ENCODE measurements at places on chromosomes 13 and 19.
A peak's percentile ranks its signal among the peaks of the same experiment; 100 is the strongest.

DNA sequence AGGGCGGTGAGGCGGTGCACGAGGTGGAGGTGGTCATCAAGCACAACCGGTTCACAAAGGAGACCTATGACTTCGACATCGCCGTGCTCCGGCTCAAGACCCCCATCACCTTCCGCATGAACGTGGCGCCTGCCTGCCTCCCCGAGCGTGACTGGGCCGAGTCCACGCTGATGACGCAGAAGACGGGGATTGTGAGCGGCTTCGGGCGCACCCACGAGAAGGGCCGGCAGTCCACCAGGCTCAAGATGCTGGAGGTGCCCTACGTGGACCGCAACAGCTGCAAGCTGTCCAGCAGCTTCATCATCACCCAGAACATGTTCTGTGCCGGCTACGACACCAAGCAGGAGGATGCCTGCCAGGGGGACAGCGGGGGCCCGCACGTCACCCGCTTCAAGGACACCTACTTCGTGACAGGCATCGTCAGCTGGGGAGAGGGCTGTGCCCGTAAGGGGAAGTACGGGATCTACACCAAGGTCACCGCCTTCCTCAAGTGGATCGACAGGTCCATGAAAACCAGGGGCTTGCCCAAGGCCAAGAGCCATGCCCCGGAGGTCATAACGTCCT lies 9.4 kb upstream of the PROZ start:
- no peak for DNase-seq

- no peak for DNase-seq
These were observed 62.3 kb downstream of the KCNC3 start for GRCh38 chr19:50266896-50267295.

DNA sequence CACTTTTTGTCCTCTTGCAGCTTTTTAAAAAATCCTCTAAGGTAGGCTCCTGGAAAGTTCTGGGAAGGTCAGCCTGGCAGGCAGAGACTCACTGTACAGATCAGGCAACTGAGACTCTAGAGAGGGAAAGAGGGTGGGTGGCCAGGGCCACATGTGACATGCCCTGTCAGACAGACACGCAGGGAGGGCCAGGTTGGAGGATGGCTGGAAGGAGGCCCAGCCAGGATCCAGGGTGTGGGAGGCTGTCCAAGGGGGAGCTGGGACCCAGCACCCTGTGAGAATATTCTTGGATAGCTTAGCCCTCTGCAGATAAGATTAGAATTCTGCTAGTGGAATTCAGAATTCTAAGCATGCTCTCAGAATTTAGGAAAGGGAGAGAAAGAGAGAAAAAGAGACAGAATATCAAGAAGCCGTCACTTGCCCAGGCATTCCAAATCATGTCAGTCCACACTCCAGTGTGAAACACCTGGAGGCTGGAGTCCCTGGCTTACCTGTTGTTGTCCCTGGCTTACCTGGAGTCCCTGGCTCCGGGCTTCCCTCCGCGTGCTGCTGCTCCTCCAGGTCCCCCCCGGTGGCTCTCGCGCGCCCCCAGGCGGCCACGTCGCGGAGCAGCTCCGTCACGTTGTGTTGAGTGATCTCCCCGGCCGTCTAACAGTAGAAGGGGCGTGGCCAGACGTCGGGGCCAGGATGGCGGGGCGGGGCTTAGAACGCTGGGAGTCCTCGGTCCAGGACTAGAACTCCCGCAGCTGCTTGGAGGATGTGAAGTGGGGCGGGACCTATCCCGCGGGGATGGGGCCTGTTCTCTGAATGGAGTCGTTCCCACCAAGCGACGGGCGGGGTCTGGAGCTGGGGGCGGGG lies 2.8 kb upstream of the TNNI3 start:
- peak; percentile 54 for DNase-seq

DNA sequence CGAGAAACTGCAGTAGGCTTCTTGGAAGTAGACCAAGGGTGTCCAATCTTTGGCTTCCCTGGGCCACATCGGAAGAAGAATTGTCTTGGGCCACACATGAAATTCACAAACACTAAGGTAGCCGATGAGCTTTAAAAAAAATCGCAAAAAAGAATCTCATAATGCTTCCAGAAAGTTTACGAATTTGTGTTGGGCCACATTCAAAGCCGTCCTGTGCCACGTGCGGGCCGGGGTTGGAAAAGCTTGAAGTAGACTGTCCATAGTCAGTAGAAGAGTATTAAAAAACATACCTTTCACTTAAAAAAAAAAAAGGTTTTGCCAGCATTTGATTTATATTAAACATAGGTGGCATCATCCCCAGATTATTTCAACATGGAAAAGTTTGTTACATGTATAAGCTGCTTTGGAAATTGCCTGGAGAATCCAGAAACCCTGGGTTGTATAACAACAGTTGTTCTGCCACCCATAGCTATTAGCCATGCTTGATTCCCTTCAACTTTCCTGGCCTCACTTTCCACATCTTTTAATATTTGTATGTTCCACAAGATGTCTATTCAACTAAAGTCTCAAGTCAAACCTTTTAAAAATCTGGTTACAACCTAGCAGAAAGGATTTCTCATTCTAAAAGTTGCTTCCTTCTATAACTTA lies 1.0 kb downstream of the IFT88 start:
- DNase-seq: no peak

- DNase-seq: no peak
These were observed 196.9 kb downstream of the KATNAL1 start for GRCh38 chr13:30110301-30111070.

GRCh38 chr19:38265213-38265861 lies 964 bp downstream of the SPINT2 start:
- DNase-seq: no peak

DNA sequence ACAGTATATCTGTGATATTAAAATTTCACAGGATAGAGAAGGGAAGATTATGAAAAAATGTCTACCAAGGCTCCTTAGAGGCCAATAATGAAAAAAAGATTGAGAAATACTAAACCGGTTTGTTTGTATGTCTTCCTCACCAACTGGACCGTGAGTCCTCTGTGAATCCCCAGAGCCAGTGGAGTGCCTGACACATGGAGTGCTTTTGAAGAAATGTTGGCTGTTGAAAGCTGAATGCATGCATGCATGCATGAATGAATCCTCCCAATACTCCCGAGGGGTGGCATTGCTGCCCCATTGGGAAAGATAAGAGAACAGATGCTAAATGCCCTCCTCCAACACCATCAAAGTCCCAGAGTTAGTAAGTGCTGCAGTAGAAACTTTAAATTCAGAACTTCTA lies 152.7 kb upstream of the SERP2 start:
- DNase-seq: no peak

GRCh38 chr13:49097374-49097773 lies 121.7 kb downstream of the FNDC3A start:
- no peak for DNase-seq

DNA sequence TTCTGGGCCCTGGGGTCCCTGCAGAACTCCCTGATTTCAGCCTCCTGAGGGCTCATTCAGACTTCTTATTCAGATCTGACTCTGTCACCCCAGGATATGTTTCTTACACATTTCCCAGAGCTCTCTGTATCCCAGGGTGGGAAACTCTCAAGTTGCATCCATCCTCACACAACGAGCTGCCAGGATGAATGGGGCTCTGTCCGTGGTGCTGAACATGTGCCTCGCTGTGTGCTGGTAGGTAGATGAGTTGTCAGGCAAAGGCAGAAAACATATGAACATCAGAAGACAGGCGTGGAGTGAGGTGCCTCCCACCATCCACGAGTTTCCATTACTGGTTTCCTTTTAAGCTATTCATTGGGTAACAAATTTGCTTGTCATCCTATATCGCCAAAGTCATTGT lies 11.4 kb upstream of the IGFL1 start:
- DNase-seq: no peak

GRCh38 chr13:42991898-42992763 lies at the start of gene EPSTI1:
EPSTI1 (minus strand) TSS chr13:42992241; CDS start chr13:42992165, 76 bp downstream.
- DNase-seq: peak; percentile 62

DNA sequence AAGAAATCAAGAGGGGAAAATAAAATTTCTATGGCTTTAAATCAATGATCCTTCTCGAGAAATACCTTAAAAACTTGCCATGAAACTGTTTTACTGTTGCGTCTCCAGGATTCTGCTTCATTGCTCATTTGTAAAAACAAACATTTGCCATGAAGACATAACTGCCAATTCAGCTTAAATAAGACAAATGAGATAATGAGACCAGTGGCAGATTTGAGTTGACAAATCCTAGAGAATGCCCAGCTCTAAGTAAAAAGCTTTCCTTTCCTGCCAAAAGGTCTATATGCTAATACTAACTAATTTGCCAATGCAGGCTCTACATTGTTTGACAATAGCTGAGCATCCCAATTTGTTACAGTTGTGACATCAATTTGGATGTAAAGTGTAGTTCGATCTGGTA lies 400.5 kb upstream of the PCDH9 start:
- no peak for DNase-seq

GRCh38 chr19:19348266-19348665 lies 27.6 kb downstream of the MAU2 start:
- no peak for DNase-seq

DNA sequence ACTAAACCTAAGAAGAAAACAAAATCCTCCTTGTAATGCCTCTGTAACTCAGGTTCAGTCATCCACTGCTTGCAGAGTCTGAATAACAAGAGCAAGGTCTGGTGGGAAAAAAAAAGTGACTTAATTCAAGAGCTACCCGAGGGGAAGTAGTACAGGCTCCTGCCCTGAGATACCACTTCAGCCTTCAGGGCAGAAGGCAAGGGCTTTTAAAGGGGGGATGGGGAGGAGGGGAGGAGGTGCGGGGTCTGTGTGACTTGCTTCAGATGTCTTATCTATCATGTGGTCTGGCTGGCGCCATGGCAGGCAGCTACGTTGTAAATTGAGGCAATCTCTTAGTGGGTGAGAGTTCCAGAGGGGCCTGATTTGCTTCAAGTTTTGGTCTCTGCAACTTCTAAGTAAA lies 66.7 kb downstream of the LRRC63 start:
- DNase-seq: no peak

DNA sequence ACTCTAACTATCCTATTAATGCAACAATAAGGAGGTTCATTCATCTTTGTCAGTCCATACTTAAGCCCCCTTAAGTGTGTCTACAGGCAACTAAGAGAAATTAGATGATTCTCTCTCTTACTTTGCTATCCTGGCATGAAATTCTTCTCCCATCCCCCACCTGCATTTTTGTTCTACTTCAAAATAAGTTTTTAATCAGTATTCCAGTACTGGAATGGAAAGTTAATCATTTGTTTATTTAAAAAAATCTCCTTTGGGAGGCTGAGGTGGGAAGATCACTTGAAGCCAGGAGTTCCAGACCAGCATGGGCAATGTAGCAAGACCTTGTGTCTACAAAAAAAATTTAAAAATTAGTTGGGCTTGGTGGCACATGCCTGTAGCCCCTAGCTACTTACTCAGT lies 222.1 kb downstream of the MZT1 start:
- no peak for DNase-seq

DNA sequence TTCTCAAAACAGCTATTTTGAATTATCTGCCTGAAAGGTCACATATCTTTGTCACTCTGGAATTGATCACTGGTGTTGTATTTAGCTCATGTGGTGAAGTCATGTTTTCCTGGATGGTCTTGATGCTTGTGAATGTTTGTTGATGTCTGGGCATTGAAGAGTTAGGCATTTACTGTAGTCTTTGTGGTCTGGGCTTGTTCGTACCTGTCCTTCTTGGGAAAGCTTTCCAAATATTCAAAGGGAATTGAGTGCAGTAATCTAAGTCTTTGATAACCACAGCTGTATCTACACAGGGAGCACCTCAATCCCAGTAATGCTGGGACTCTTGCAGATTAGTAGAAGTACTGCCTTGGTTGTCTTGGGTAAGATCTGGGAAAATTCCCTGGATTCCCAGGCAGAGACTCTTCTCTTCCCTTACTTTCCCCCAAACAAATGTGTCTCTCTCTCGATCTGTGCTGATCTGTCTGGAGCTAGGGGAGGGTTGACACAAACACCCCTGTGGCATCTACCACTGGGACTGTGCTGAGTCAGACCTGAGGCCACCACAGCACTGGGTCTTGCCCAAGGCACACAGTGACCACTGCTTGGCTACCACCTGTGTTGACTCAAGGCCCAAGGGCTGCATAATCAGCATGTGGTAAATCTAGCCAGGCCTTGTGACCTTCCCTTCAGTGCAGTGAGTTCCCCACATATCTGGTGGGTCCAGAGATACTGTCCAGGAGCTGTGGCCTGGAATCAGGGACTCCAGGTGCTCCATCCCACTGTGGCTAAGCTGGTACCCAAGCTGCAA lies 5.5 kb upstream of the CYP4F3 start:
- DNase-seq: no peak
